SW480 (cell line): ENCODE measurements at places on chromosomes 2 and 18.
A peak's percentile ranks its signal among the peaks of the same experiment; 100 is the strongest.

DNA sequence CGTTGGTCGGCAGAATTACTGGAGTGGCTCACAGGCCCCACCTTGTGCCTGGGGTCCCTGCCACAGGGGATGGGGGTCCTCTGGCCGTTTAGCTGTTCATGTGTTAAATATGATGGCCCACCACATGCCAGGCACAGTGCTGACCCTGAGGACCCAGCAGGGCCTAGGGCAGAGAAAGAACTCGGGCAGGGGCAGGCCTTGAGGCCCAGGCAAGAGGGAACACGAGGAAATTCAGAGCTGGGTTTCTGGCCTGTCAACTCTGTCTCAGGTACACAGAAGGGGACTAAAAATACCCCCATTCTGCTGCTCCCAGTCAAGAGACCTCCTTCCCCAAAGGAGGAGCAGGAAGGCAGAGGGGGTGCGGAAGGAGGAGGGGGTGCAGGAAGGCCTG lies 66.2 kb downstream of the DNMT3A start:
- DNase-seq: no peak

DNA sequence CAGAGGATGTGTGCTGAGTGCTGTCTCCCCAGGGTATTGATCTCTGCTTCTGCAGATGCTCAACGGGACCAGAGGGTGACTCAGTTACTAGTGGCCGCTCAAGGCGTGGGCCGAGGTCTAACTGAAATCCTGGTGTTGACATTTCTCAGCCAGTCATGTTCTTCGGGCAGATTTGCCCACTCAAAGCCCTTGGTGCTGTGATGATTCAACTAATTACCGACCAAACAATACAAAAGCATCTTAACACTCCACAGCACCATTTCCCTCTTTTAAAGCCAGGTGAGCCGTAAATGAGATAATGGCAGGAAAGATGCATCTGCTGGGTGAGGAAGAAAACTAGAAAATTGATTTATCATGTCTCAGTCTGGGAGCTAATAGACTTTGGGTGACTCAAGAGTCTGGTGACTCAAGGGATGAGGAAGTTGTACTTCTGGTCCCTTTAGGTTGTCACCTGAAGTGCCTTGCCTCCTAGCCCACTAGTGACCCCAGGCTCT lies 32.7 kb upstream of the PRLH start:
- peak; percentile 7 for DNase-seq

- no peak for DNase-seq
Measured at GRCh38 chr2:10513201-10513600, 65.1 kb upstream of the ODC1 start.

DNA sequence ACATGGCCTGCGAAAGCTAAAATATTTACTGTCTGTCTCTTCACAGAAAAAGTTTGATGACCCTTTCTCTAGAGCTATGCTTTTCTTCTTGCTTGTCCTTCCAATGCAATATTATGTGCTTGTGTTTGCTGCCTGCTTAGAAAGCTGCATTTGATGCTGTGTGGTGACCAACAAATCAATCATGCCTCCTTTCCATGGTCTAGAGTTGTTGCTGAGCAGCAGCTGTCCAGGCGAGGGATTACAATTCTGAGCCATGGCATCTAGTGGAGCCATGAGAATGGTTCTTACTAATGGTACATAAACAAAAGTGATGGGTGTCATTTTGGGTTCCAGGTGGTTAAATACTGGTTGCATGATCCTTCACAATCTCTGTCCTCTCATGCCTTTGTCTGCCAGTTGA lies 1142.1 kb downstream of the DPP10 start:
- no peak for DNase-seq

- DNase-seq: no peak
Measured at GRCh38 chr2:229178117-229178516, 93.0 kb downstream of the PID1 start.

DNA sequence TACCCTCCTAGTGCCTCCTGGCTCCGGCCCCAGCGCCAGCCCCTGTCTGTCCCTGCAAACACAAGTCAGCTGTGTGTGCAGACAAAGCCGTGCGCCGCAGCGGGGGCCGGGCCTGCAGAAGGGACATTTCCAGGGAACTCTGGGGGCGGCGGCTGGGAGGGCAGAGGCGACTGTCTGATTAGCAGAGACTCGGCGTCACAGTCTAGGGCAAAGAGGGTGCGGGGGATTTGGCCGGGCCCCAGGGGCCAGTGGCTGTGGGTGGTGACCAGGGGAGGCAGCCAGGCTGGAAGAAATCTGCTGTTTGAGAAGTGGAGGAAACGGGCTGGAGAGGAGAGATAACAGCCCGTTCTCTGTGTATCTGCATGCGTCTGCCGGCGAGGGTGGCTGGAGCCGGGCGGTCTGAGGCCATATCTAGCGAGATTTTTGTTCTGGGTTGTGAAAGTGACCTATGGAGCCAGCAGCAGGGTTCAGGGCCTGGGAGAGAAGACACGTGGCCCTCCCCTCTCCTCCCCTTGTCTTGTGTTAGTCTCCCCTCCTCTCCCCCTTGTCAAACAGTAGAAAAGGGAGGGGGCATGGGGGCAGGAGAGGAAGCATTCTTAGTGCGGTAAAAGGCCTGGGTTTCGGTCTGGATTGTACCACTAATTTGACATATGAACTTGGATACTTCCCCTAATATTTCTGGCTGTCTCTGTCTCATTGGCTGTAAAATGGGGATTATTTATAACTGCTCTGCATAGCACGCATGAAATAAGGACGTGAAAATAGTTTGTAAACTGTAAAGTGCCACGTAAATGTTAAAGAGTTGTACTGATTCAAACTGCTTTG lies 169.4 kb downstream of the SMAD7 start:
- no peak for DNase-seq
